ENCODE measurements at places on chromosomes 11 and 22. TPM values are rescaled to one million over a fixed set of nuclear protein-coding genes. Genes with fewer than 3 reads are reported as not detected.

- no peak overlapping the region for H3K27ac ChIP-seq
- H3K27me3 ChIP-seq: peaks cover 15% of the 10 kb centered on the region
- H3K4me3 ChIP-seq: no peak overlapping the region
- no peaks in the 10 kb centered on the region for H3K36me3 ChIP-seq
- DNase-seq: no peak
These were observed 46.2 kb downstream of the WT1 start for GRCh38 chr11:32388871-32389770.

DNA sequence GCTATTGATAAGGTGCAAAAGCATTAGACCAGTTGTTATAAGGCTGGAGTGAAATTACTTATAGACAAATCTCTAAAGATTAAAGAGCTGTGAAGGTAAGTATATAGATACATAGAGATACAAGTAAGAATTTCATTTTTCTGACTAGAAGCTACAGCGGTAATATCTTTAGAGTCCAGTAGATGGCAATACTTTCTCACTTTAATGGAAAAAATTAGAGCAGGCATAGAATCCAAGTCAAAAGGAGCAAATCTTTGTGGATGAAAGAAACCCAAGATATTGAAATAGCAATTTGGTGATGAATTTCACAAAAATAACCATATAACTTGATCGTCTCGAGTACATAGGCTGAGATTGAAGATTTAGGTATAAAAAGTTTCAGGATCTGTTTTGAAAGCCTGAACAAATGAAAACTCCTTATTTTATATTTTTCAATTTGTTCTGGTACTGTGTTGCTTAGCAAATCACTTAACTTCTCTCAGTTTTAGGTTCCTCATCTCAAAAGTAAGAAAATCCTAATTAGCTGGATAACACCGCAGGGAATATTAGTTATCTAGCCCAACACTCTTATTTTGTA, 81.9 kb downstream of the UVRAG start:
- no peak overlapping the region for H3K4me3 ChIP-seq
- H3K27ac ChIP-seq: no peak overlapping the region
- DNase-seq: no peak
- H3K4me1 ChIP-seq: no peaks in the 10 kb centered on the region
- no peaks in the 10 kb centered on the region for H3K27me3 ChIP-seq
- H3K36me3 ChIP-seq: peaks cover 10% of the 10 kb centered on the region

Gene MPEG1
- 2.3 TPM for total RNA-seq

DNA sequence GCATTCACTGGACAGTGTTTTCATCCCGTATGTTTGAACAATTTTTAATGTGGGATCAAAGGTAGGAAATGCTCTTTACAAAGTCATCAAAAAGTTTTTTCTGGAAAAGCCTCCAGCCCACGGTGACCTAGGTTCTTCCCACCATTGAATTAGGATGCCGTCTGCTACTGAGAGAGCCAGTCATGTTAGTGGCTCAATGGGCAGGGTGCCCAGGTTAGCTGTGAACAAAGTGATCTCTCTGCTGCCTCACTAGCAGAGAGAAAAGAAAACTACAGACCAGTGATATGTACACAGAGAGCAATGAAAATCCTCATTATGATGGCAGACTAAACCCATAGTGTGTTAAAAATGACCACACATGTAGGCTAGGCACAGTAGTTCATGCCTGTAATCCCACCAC, 32.4 kb downstream of the KCNQ1 start:
- H3K36me3 ChIP-seq: no peaks in the 10 kb centered on the region
- H3K4me3 ChIP-seq: no peak overlapping the region
- no peak for DNase-seq
- H3K4me1 ChIP-seq: peaks cover 6% of the 10 kb centered on the region
- H3K27me3 ChIP-seq: peaks cover 7% of the 10 kb centered on the region

Gene PNPLA5
- total RNA-seq: 13.5 TPM

Data from suprapubic skin (tissue), 4 donors.